ENCODE measurements at places on chromosomes 3 and 15.

- no peak for DNase-seq
Observed at GRCh38 chr15:93019090-93019489, 69.9 kb downstream of the RGMA start.

DNA sequence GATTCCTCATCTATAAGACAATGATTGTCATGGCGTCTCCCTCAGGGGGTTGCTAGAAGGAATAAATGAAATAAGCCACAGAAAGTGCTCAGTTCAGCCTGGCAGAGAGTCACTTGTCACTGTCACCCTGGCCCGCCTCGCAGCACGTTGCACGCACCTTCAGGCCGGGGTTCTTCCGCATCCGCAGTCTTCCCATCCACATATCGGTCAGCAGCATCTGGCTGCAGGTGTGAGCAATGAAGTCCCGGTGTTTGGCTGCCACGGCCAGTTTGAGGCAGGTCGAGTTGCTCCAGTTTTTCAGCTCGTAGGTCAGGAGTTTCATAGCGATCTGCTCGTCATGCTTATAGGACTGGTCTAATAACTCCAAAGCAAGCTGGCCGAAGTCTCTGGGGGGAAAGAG, 48.5 kb upstream of the MTMR10 start:
- DNase-seq: no peak

DNA sequence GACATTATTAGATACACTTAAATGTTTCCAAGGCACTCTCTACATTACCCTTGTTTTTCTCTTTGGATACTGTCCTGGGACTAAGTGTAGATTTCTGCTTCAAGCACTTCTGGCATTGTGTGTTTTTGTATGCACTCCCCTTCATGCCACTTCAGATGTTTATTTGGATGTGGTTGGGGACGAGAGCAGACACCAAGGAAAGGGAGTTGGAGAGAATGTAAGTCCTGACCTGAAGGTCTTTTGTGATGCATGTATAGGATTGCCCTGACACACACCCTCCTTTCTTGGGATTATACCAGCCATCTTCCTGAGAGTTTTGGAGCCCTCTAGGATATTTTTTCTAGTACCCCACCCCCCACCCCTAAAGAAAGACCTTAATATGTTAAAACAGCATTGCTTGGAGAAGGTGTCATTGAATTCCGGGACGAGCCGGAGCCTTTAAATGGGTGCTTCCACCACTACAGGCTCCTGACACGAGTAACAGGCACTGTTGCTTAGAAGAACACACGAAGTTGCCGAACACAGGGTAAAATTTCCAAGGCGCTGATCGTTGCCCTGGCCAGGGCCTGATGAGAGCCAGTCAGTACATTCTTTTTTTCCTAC, 22.7 kb downstream of the PSMD6 start:
- no peak for DNase-seq

GRCh38 chr3:107988460-107989175, 102.2 kb downstream of the CD47 start:
- no peak for DNase-seq

DNA sequence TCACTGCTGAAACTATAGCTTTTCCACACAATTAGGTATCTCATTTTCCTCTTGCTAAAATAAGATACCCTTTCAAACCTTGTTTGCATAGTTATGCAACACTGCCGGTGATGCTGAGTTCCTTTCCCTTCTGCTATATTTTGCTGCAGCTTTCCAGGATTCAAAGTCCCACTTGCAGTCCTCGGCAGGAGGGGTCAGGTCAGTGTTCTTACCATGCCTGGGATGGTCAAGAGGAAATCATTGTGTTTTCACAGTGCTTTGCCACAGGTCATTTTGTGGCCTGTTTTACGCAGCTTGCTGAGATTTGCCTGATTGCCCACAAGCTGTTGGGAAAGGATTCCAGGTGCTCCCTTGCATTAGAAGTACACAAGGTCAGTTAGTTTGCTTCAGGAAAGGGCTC, 156.9 kb downstream of the B3GALNT1 start:
- no peak for DNase-seq

DNA sequence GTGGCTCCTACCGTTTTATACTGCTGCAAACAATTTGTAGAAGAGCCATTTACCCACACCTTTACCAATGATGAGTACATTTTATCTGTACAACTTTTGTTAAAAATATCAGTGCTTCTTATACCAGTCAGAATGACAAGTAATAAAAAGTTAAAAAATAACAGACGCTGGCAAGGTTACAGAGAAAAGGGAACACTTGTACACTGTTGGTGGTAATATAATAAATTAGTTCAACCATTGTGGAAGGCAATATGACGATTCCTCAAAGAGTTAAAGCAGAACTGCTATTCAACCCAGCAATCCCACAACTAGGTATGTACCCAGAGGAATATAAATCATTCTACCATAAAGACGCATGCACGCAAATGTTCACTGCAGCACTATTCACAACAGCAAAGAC, 51.9 kb downstream of the ARRDC4 start:
- DNase-seq: no peak

GRCh38 chr15:68431037-68431791, 749 bp downstream of the ITGA11 start:
- DNase-seq: no peak

DNA sequence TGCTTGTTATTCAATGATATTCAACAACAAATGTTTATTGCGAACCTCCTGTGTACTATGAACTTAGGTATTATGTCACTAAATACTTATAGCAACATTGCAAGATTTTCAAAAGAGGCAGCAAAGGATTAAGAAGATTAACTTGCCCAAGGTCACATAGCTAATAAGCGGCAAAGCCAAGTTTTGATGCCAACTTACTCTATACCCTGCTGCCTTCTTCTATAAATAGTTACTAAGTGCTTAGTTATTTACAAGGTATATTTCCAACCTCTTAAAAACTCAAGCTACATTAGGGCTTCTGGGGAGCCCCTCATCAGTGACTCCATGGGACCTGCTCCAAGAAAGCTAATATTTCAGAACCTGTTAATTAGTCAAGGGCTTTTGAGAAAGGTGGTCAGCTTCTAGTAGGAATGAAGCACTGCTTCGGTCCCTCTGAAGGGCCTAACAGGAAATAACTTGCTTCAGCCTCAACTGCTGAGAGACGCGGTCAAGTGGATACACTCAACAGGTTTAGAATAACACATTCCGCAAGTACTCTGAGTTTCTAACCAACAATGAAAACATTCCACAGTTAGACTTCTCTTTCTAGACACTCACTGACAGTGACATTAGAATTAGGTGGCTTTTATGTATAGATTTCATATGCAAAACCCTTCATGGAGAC, 125.5 kb downstream of the DGKG start:
- no peak for DNase-seq

- no peak for DNase-seq
Observed at GRCh38 chr15:33451385-33451784, 140.6 kb downstream of the RYR3 start.
